ENCODE measurements at places on chromosomes 12 and 14. TPM values are rescaled to one million over a fixed set of nuclear protein-coding genes. Genes with fewer than 3 reads are reported as not detected.

NINJ2 gene
- 23.4 TPM for total RNA-seq

KCNJ8 gene
- total RNA-seq: 20.9 TPM

PTGDR gene
- 1.6 TPM for total RNA-seq

HOXC6 gene
- total RNA-seq: 1.4 TPM

RASAL1 gene
- total RNA-seq: 0.26 TPM

CCDC198 gene
- total RNA-seq: not detected

APEX1 gene
- total RNA-seq: 101 TPM

CCDC60 gene
- not detected for total RNA-seq

AVPR1A gene
- 1.7 TPM for total RNA-seq

PIGH gene
- total RNA-seq: 24.2 TPM

C12orf50 gene
- total RNA-seq: not detected

RFC5 gene
- 8.0 TPM for total RNA-seq

DNA sequence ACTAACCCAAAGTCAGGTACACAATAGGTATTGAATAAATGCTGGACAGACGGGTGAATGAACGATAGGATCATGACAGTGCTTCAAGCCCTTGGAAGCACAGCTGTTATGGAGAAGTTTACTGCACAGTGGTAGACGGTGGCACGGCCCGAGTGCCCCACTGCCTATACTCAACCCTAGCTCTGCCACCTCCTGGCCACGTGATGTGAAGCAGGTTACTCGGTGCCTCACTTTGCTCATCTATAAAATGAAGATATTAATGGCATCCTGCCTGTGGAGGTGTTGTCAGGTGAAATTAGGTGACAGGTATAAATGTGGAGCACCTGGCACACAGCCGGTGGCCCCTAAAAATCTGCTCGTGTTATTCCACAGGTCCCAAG lies 5.8 kb downstream of the ASB2 start:
- no peak for DNase-seq

DNA sequence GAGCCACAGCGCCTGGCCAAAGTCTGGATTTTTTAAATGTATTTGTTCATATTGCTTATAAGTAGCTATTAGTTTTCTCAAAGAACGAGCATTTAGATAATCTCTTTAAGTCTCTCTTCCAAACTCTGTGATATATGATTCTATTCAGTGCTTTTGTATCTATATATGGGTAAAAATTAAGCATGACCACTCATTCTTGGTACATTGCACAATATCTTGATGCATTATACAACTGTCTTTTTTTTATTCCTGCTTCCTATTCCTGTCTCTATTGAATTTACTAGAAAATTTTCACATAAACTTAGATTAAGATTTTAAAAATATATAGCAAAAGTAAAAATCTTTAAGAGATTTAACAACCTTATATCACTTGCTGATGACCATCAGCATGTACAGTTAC lies 29.1 kb downstream of the SOCS2 start:
- no peak for DNase-seq

GRCh38 chr12:76898442-76898841 lies 19.6 kb upstream of the CSRP2 start:
- no peak for DNase-seq

- no peak for DNase-seq
These were observed 123.1 kb downstream of the DERA start for GRCh38 chr12:16034136-16034817.

DNA sequence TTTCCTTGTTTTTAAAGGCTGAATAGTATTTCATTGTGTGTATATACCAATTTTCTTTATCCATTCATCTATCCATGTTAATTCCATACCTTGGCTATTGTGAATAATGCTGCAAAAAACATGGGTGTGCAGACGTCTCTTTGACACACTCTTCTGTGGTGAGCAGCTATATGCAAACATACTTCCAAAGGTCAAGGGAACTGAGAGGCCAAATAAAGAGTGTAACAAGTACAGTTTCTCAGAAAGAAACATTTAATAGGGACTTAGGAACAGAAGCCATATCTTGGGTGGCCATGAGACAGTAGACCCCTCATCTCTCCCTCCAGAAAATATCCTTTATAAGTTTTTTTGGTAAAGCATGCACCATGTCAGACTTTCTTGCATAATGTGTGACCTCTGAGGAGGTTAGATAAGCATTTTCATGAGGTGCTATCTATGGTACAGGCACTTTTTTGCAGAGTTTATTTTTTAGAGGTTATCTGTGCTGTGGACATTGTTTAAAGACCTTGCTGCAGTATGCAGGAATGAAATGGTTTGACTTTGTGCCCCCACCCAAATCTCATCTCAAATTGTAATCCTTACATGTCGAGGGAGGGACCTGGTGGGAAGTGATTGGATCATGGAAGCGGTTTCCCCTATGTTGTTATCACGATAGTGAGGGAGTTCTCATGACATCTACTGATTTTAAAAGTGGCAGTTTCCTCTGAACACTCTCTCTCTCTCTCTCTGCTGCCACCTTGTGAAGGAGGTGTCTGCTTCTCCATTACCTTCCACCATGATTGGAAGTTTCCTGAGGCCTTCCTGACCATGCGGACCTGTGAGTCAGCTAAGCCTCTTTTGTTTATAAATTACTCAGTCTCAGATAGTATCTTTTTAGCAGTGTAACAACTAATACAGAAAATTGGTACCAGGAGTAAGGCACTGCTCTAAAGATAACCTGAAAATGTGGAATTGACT lies 1202.3 kb downstream of the GALC start:
- no peak for DNase-seq

GRCh38 chr14:104146651-104147345 lies 8.4 kb downstream of the KIF26A start:
- peak; percentile 57 for DNase-seq

- no peak for DNase-seq
These were observed 10.6 kb upstream of the CYP46A1 start for GRCh38 chr14:99673305-99674063.

GRCh38 chr12:3668479-3669165 lies 84.3 kb downstream of the CRACR2A start:
- no peak for DNase-seq

DNA sequence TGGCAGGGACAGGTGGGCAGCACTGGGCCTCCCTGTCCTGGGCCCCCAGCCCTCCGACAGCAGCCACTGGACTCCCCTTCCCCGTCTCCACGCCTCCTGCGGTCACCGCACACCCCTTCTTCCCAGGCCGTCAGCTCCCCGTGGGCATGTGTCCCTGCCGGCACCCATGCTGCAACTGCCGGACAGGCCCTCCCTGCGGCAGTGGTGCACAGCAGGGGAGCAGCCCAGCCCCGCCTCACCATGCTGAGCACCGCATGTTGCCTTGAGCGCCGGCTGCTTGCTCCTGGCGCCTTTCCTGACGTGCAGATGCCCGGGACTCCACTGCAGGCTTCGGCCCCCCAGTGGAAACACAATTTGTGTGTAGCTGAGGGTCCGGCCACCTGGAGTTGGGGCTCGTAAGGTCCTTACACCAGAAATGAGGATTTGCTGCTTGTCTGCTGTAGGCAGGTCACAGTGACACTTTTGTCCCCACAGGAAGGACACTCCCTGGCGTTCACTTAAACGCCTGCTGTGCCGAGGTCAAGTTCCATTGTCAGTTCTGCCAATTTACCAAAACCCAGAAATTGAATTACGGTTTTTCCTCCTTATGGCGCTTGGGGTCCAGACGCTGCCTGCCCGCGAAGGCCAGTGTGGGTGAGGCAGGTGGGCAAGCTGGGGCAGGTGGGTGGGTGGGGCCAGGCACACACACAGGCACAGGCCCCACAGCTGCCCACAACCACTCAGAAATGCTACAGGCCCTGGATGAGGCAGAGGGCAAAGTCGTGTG lies 28.2 kb upstream of the MMP17 start:
- DNase-seq: no peak

DNA sequence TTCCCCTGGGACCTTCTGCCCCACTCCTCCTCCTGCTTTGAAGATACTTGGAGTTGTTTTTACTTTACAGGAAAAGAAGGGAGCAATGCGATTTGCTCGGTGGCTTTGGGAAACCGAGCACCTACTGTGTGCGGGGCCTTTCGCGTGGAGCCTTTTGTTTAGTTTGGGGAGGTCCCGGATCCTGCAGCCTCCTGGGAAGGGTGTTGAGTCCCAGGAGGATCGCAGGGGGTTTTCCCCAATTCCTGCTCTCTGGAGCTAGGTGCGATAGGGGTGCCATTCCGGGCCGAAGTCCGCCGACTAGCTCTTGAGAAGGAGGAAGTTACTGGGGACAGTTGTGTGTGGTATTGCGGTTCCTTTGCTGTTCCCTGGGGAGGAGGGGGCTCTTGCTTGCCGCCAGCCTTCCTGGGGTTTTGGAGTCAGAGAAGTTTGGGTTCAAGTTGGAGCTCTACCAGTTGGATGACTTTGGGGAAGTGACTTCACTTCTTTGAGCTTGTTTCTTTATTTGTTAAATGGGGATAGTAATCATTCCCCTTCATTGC lies 1.1 kb downstream of the BRI3BP start:
- DNase-seq: no peak

DNA sequence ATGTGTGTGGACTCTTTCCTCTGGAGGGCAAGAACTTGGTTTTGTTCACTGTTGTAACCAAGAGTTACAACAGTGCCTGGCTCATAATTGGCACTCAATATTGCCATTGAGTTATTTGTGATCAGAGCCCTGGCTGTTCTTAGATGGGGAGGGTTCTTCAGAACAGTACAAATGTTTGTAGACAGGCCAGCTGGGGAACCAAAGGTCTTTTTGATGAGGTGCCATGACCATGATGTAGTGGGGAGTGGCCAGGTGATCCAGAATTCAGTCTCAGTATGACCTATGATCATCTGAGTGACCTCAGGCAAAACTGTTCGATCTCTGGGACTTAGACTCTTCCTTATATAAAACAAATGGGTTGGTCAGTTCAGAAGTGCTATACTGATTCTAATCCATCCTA lies 3.3 kb upstream of the PRKAB1 start:
- DNase-seq: no peak

GRCh38 chr12:78853231-78853630 lies 11.3 kb upstream of the SYT1 start:
- no peak for DNase-seq

- no peak for DNase-seq
These were observed 11.5 kb downstream of the UBC start for GRCh38 chr12:124902916-124903315.

DNA sequence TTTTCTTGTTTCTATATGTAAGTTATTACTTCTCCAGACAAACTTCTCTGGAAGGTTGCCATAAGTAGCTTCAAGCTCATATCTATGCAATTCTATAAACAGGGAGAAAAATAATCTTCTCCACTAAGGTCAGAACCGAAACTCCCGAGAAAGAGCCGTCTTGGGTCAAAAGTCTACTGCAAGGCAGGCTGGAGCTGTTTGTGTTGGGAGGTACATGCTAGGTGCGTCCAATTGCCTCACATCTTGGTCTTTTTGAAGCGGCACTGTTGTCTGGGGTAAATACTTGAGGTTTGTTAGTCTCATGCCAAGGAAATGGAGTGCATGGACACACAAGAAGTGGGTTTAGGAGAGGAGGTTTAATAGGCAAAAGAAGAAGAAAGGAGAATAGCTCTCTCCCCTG lies 674.7 kb upstream of the TMEM132C start:
- no peak for DNase-seq

GRCh38 chr12:5511644-5512600 lies 80.0 kb downstream of the NTF3 start:
- no peak for DNase-seq

- no peak for DNase-seq
These were observed 28.4 kb upstream of the OR5AU1 start for GRCh38 chr14:21184254-21184653.

DNA sequence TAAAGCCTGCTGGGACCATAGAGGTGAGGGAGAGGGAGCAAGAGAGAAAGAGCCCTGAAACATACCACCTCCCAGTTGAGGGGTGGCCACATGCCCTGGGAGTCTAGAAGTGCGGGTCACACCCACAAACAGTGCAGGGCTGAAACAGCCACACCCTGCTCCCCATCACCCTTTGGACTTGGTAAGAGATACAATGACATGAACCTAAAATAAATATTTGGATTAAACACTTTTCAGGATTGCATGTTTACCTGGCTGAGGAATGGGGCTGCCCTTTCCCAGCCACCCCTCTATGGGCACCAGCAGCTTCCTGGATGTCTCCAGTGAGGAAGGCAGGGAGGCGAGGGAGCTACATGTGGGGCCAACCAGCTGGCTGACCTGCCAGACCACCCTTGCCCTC lies 39.0 kb upstream of the TC2N start:
- no peak for DNase-seq

DNA sequence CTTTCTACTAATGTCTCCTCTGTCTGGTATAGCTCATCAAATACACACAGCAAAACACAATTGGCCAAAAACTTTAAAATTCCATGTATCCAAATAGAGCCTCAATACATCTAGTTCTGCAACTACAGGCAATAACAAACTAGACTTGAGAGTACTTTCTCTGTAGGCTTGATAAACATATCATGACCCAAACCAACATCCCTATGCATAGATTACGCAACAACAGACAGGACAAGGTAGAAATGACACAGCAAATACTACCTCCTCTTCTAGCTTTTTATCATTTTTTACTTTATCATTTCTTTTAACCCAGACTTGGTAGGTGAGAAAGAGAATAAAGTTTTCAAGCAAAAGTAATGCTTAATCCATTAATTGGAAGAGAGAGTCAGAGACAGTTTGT lies 41.8 kb downstream of the EML5 start:
- no peak for DNase-seq

DNA sequence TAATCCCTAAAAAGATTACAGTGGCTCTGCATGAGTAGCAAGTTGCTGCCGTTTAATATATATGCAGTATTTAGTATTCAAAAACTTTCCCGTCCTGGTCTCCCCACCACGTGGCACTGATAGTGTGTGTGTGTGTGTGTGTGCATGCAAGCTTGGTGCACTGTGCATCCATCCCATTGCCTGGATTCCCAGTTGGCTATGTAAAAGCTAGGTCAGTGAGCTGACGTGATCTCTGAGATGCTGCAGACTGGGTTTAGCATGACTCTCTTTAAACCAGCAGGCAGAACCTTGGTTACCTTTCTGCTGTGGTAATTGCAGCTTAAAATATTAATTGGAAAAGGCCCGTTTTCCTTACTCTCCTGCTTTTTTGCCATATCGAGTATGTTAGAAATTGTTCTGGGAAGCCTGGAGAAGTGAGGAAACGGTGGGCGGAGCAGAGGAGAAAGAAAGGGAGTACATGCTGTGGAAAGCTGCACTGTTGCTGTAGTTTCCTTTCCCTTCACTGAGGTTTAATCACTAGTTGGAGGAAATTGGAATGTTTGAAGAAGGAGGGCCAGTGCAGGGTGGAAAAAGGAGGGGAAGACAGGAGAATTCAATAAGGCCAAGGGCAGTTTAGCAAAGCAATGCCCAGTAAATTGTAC lies 4.0 kb upstream of the CNTN1 start:
- DNase-seq: no peak

- no peak for DNase-seq
These were observed 63.0 kb upstream of the BTG1 start for GRCh38 chr12:92208613-92209121.

All from upper lobe of right lung (tissue), 1 donor.